ENCODE measurements at places on chromosomes 1 and 21. TPM values are rescaled to one million over a fixed set of nuclear protein-coding genes. Genes with fewer than 3 reads are reported as not detected.

PPFIA4 gene
- total RNA-seq = 2.9 TPM

TEKT2 gene
- not detected for total RNA-seq

KIAA1614 gene
- total RNA-seq = 1.1 TPM

DEPDC1 gene
- total RNA-seq = 6.7 TPM

GRCh38 chr21:30200000-30200399 lies 15.9 kb downstream of the CLDN8 start:
- H3K4me3 ChIP-seq = no peak overlapping the region
- H3K4me1 ChIP-seq = no peaks in the 10 kb centered on the region
- peaks cover 4% of the 10 kb centered on the region for H3K27me3 ChIP-seq
- no peaks in the 10 kb centered on the region for H3K36me3 ChIP-seq

DNA sequence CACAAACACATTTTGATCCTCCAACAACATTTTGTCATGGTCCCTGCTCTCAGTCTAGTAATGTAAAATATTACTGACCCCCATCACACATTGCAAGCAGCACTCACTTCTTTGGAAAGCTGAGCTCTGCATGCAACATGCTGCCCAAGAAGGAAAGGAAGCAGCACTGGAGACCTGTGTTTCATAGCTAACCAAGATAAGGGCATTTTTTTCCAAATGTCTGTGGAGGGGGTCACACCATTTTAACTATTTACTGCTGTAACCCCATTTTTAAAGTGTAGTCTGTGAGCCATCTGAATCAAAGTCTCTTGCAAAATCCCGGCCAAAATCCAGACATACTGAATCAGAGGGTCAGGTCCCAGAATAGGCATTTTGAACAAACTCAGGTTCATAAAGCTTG lies 4.5 kb upstream of the RASSF5 start:
- no peaks in the 10 kb centered on the region for H3K27me3 ChIP-seq
- no peak for DNase-seq
- no peak overlapping the region for H3K27ac ChIP-seq
- H3K36me3 ChIP-seq = no peaks in the 10 kb centered on the region
- no peak overlapping the region for H3K4me3 ChIP-seq
- H3K4me1 ChIP-seq = peaks cover 51% of the 10 kb centered on the region

GRCh38 chr1:163357378-163357777 lies 35.6 kb downstream of the NUF2 start:
- H3K27ac ChIP-seq = no peak overlapping the region
- no peak overlapping the region for H3K4me3 ChIP-seq
- H3K4me1 ChIP-seq = no peaks in the 10 kb centered on the region

DNA sequence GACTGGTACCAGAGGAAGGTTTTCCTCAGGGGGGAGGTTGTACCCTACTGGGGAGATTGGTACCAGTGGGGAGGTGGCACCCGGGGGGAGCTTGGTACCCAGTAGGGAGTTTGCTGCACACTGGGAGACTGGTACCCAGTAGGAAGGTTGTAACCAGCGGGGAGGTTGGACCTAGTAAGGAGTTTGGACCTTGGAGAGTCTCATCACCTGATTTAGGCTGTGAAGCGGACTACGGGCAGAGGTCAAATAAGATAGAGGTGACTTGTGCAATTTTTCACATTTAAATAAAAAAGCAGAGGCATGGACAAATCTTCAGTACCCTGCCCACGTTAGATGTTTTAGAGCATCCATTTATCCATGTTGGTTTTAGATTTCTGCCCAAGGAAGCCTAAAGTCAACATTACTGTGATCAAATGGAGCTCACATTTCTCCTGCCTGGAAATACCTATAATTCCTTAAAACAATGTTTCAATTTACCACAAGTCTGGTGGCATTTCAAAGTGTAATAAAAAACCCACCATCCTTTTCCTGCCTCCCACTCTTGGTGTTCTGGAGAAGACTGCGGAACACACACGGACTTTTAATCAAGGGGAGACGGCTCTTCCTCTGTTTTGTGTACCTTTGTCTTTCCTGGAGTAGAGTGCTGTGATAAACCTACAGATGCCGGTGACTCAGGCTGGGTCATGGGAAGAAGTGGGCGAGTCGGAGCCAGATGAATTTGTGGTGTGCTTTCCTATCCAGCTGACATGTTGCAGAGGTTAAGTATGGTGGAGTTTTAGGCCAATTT lies 36.2 kb upstream of the MRPS6 start:
- no peaks in the 10 kb centered on the region for H3K27me3 ChIP-seq
- no peak for DNase-seq
- H3K27ac ChIP-seq = no peak overlapping the region
- no peaks in the 10 kb centered on the region for H3K4me1 ChIP-seq
- no peak overlapping the region for H3K4me3 ChIP-seq

- no peaks in the 10 kb centered on the region for H3K36me3 ChIP-seq
- no peaks in the 10 kb centered on the region for H3K27me3 ChIP-seq
- peak; percentile 17 for DNase-seq
- no peak overlapping the region for H3K4me3 ChIP-seq
- H3K27ac ChIP-seq = no peak overlapping the region
Measured at GRCh38 chr21:45845063-45845769, 136.4 kb upstream of the COL6A1 start.

DNA sequence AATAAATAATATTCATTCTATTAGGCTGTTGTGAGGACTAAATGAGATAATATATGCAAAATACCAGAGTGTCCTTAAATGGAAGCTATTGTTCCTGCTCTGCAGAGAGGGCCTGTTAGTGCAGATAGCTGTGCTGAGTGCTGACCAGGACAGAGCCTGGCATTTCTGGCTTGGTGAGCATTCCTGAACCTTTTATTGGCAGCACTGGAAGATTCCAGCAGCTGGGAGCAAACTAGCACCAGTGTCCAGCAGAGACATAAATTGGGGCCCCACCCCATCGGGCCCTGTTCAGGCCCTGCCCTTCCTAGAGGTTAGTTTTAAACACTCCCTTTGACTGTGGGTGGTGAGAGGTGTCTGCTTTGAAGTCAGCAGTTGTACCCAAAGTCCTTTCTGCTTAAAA lies 85.9 kb upstream of the GADD45A start:
- no peaks in the 10 kb centered on the region for H3K4me1 ChIP-seq
- no peak overlapping the region for H3K4me3 ChIP-seq
- no peaks in the 10 kb centered on the region for H3K27me3 ChIP-seq
- H3K27ac ChIP-seq = no peak overlapping the region
- DNase-seq = no peak

GRCh38 chr1:7487766-7488474 lies 283.2 kb upstream of the VAMP3 start:
- H3K4me1 ChIP-seq = peaks cover 7% of the 10 kb centered on the region
- no peak overlapping the region for H3K4me3 ChIP-seq

DNA sequence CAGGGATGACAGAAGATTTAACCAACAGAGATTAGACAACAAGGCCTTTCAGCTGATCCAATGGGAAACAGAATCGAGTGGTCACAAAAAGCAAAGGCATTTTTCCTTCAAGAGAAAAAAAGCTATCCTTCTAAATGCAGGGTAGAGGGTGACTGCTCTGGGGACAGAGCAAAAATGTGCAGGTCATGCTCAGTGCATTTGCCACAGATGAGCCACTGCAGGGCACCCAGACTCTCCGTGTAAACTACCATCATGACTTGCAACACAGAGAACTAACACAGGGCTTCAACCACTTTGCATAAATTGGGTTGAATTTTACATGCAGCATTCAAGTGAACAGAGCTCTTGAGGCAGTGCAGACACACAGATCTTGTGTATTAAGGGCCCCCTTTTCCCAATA lies 56.8 kb downstream of the PRKAB2 start:
- no peak for DNase-seq
- no peaks in the 10 kb centered on the region for H3K27me3 ChIP-seq
- no peaks in the 10 kb centered on the region for H3K4me1 ChIP-seq
- H3K27ac ChIP-seq = no peak overlapping the region

GRCh38 chr1:53341521-53341895 lies 13.6 kb upstream of the LRP8 start:
- H3K4me3 ChIP-seq = no peak overlapping the region
- no peaks in the 10 kb centered on the region for H3K36me3 ChIP-seq
- H3K27me3 ChIP-seq = peaks cover 5% of the 10 kb centered on the region
- no peaks in the 10 kb centered on the region for H3K4me1 ChIP-seq
- DNase-seq = peak; percentile 23

GRCh38 chr1:234605983-234606783 lies 3.8 kb downstream of the IRF2BP2 start:
- peak overlapping the region; percentile 100 for H3K27ac ChIP-seq
- H3K4me3 ChIP-seq = no peak overlapping the region
- H3K27me3 ChIP-seq = no peaks in the 10 kb centered on the region
- DNase-seq = peak; percentile 70

GRCh38 chr1:149849111-149849946 lies 50.0 kb upstream of the BOLA1 start:
- peak overlapping the region; percentile 71 for H3K27ac ChIP-seq
- H3K36me3 ChIP-seq = no peaks in the 10 kb centered on the region
- peaks cover 42% of the 10 kb centered on the region for H3K4me1 ChIP-seq
- peak; percentile 0 for DNase-seq

DNA sequence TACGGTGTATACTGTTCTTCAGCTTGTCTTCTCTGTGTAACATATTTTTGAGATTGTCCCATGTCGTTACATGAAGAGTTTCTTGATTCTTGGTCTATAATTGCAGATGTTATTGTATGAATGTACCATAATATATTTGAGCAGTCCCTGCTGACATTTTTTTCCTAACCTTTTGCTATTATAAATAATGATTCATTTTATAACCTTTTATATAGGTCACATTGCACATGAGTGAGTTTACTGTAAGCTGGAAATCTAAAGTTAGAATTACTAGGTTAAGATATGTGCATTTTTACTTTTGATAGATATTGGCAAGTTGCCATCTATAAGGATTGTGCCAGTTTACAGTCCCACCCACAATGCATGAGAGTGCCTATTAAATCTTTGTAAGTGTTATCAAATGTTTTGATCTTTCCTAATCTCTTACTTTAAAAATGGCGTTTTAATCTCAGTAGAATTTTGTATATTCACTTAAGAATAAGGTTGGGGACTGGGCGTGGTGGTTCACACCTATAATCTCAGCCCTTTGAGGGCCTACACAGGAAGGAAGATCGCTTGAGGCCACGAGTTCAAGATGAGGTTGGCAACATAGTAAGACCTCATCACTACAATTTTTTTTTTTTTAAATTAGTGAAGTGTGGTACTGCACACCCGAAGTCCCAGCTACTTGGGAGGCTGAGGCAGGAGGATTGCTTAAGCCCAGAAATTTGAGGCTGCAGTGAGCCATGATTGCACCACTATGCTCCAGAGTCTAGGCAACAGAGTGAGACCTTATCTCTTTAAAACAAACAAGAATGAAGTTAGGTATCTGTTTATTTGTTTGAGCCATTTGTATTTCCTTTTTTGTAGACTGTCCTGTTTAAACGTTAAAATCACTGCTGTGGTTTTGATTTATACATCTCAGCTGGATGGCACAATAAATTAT lies 36.5 kb downstream of the ZMYM1 start:
- no peak for DNase-seq
- H3K36me3 ChIP-seq = peaks cover 5% of the 10 kb centered on the region
- H3K4me3 ChIP-seq = no peak overlapping the region

GRCh38 chr1:221335161-221336101 lies 406.5 kb downstream of the DUSP10 start:
- H3K27ac ChIP-seq = no peak overlapping the region
- peak; percentile 14 for DNase-seq
- H3K4me1 ChIP-seq = no peaks in the 10 kb centered on the region
- no peaks in the 10 kb centered on the region for H3K36me3 ChIP-seq

- no peak overlapping the region for H3K4me3 ChIP-seq
- no peaks in the 10 kb centered on the region for H3K36me3 ChIP-seq
- no peaks in the 10 kb centered on the region for H3K27me3 ChIP-seq
Measured at GRCh38 chr1:230972855-230973271, 5.8 kb downstream of the TTC13 start.

DNA sequence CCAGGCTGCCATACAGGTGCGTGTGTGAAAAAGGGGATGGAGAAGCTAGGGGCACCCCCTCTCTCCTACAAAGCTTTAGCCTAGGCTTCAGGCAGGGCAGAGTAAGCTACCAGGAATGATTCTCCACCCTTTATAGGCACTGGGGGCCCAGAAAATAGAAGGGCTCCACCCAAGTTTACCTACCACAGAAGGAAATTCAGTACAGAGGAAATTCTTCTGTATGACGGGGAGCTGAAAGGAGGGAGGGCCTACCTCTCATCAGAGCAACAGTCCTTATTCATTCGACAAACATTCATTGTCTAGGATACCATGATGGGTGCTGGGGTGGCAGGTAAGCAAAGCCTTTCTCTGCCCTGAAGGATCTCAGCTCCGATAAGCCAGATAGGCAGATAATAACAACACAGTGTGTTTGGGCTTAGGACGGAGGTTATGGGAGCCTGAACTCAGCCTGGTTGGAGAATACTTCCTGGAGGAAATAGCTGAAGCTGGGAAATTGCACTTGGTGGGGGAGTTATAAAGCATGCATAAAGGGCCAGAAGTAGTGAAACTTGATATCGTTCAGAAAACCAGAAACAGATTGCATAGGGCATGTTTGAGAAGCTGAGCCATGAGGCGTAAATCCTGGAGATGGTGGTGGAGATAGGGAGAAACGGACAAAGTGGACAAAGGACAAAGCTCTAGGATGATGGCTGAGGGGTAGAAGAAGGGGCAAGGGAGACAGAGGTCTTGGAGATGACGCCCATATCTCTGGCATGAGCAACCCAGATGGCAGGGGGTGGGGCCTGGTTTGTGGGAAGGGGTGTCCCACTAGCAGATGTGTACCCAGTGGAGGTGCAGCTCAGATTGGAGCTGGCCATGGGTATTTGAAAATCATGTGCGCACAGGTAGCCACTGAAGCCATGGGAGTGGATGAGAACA lies 5.3 kb upstream of the P3R3URF start:
- no peak overlapping the region for H3K4me3 ChIP-seq
- DNase-seq = no peak
- H3K4me1 ChIP-seq = peaks cover 4% of the 10 kb centered on the region
- no peak overlapping the region for H3K27ac ChIP-seq
- no peaks in the 10 kb centered on the region for H3K27me3 ChIP-seq

DNA sequence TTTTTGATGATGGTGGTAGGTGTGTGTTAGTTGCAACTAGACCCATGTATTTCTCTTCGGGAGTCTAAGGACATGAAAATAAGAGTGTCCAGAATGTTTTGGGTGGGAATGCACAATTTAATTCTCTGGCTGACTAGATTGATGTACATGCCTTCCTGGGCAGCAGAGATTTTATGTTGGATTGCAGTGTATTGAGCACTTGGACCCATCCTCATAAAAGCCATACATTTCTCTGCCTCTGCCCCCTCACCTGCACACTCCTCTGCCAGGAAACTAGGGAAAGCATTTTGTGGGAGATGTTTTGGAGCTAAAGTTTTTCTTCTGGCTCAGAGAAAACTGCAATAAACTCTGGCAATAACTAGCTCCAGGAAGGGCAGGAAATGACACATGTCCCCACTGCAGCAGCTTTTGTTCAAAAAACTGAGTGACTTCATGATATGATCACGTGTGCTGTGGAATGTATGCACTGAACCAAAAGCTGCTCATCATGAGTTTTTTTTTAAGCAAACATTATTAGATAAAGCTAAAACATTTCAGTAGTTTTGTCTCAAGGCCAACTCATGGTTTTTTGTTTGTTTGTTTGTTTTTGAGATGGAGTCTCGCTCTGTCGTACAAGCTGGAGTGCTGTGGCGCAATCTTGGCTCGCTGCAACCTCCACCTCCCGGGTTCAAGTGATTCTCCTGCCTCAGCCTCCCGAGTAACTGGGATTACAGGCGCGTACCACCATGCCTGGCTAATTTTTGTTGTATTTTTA lies 17.6 kb downstream of the RIT1 start:
- peak overlapping the region; percentile 84 for H3K27ac ChIP-seq
- H3K27me3 ChIP-seq = no peaks in the 10 kb centered on the region
- H3K4me3 ChIP-seq = no peak overlapping the region
- peaks cover 6% of the 10 kb centered on the region for H3K4me1 ChIP-seq
- no peak for DNase-seq

Data from adrenal gland (tissue), 19 donors.